Stimulated activated CD8-positive, alpha-beta memory T cell treated with anti-CD3 and anti-CD28 coated beads, Interleukin-2, amount 100 ng/mL, for 1 hour (primary cell): ENCODE measurements at places on chromosomes 11 and 22.

DNA sequence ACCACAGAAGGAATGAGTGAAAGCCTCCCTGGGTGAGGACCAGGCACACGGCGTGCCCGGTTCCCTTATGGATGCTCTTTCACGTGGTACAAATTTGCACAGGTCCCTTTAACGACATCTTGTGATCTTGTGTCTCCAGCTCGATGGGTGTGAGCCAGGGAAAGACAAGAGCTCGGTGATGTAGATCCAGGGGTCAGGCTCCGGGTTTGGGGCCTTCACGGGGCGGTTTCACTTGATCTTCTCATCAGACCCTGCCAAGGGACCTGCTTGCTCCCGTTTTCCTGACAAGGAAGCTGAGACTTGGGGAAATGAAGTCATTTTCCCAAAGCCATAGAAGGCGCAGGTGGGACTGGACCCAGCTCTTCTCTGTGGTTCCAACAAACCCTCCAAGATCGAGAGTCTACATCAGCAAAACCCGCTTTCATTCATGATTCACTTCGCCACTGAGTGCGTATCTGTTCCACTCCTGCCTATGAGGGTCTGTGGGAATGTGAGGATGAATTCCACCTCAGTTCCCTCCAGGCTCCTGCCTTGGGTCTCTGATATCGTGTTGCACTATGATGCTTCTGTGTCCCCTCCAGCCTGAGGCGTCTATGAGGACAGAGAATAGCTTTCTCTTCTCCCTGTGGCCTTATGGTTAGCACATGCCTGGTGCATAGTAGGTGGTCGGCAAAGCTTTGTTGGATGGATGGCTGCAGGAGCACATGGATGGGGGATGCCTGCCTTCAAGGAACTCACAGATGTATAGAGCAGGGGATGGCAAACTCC lies 45.0 kb upstream of the ANO1 start:
- DNase-seq = no peak

DNA sequence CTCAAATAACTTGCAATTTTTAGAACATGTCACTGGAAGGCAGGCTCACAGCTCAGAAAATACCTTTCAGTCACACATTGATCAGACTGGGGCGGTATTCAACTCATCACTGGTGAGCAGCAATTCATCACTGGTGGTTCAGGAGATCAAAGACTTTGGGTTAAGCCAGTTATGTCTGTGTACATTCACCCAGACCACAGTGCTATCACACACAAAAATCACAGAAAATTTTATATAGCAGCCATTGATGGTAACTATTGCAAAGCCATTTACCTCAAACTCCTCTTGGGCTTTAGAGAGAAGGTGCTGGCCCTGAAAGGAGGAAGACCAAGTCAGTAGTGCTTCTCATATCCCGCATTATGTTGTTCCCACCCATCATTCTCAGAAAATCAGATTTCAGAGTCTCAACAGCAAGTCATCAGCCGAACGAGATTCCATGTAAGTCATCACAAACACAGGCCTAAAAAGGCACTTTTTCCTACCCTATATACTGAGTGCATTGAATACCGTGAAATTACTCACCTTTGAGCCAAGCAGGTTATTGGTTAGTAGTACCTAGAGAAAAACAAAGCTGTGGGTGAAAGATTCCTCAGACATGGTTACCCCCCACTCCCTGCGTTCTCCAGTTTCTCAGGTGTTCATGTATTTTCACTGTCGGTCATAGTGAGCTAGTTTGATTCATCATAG lies 14.0 kb upstream of the WDR74 start:
- DNase-seq = no peak

DNA sequence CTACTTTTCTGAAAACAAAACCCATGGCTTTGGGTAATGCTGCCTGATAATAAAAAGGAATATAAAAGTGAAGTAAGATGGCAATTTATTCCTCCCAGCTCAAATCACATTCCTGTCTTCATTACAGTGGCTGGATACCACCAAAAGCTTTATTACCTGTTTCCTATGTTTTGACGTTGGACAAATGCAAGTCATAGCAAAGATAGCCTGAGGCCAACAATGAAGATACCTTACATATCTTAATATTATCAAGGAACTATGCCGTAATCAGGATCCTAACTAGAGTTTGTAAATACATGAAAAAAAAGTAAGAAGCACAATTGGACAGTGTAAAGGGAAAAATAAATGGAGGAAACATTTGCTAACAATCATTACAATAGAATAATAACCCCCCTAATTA lies 202.4 kb downstream of the SOX6 start:
- DNase-seq = no peak

DNA sequence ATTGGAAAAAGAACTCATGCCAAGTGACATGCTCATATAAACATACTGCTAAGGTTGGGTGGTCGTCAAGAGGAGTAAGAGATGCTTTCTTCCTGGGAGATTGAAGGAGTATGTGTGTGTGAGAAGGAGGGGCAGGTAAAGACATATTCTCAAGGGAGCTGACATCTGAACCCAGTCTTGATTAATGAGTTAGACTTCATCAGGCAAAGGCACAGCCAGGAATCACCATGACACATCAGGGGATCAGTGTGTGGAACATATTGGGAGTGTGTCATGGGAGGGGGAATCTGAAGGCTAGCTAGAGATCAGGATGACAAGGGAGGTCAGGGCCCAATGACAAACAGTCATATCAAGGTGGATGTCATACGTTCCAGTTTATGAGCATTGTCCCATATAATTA lies 14.9 kb downstream of the CNTF start:
- no peak for DNase-seq

- no peak for DNase-seq
These were observed 219.1 kb upstream of the ARHGAP42 start for GRCh38 chr11:100467821-100468508.

- no peak for DNase-seq
These were observed 40.3 kb downstream of the SIK2 start for GRCh38 chr11:111642542-111642941.

DNA sequence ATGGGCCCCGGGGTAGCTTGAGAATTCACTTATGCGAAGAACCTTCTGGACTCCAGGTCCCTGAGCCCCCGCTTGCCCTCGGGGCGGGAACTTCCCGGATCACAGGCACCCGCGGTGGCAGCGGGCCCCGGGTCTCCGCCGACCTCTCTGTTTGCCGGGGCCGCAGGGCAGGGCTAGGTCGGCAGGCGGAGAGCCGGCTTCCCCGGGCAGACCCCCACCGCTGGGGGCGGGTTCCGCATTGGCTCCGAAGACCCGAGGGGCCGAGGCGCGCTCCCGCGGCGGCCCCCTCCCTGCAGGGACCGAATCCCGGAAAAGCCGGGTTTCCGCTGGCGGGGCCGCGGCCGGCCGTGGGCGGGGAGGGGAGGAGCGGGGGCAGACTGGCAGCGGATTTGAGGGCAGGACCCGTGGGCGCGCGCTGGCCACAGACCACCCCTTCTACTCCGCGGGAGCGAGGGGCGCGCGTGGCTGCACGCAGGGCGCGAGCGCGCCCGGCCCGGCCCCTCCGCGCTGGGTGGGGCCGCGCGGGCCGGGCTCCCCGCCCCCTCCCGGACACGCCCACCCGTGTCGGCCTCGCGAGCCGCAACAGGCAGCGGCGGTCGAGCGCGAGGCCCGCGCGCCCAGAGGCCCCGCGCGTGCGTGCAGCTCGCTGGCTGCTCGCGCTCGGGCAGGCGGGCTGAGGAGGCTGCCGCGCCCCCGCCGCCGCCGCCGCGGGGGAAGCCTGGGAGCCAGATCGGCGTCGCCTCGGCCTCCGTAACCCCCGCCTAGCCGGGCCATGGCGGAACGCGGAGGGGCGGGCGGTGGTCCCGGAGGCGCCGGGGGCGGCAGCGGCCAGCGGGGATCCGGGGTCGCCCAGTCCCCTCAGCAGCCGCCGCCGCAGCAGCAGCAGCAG lies at the start of gene PACS1:
Gene PACS1, plus strand, starts transcription at position 558 of the 889 bp plus-strand sequence. Its CDS starts 215 bp downstream, at position 773.
- peak; percentile 59 for DNase-seq

DNA sequence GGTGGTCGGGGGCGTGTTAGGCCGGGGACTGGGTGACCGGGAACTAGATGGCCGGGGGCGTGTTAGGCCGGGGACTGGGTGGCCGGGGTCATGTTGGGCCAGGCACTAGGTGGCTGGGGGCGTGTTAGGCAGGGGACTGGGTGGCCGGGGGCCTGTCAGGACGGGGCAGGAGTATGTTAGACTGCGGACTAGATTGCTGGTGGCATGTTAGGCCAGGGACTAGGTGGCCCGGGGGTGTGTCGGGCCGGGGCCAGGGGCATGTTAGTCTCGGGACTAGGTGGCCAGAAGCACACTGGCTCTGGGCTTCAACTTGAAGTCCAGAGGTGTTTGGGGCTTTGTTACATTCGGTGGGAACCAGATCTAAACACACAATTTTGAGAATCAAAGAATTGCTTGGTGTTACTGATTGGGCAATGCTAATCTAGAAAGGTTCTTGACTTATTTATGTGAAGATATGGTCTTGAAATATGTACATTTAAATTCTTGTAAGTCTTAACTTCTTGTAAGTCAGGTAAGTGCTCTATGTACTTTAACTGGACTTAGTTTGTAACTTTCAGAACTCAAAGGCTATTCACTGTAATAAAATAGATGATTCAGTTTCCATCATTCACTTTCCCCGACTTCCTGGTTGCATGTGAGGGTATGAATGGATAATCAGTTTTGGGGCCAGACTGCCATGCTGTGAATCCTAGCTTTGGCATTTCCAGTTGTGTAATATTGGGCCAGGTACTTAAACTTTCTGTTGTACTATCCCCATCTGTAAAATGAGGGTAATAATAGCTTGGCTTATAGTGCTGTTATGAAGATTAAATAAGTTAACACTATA lies 1.1 kb downstream of the EXT2 start:
- DNase-seq = no peak

- DNase-seq = no peak
These were observed 48.7 kb upstream of the ZBED5 start for GRCh38 chr11:10906521-10906920.

DNA sequence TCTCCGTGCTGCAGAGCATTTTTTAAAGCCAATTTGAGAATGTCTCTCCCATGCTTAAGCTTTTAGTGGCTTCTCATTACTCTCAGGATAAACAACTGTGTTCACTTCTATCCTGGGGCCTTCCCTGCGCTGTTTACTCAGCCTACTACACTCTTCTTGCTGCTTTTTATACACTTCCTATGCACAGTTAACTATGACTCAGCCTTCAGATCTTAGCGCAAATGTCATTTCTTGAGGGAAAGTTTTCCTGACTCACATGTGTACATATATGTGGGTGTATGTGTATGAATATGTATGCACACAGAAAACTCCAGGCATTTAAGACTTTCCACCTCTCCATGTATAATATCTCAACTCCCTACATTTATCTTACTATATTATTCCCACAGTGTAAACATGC lies 9.8 kb downstream of the THAP12 start:
- DNase-seq = no peak

DNA sequence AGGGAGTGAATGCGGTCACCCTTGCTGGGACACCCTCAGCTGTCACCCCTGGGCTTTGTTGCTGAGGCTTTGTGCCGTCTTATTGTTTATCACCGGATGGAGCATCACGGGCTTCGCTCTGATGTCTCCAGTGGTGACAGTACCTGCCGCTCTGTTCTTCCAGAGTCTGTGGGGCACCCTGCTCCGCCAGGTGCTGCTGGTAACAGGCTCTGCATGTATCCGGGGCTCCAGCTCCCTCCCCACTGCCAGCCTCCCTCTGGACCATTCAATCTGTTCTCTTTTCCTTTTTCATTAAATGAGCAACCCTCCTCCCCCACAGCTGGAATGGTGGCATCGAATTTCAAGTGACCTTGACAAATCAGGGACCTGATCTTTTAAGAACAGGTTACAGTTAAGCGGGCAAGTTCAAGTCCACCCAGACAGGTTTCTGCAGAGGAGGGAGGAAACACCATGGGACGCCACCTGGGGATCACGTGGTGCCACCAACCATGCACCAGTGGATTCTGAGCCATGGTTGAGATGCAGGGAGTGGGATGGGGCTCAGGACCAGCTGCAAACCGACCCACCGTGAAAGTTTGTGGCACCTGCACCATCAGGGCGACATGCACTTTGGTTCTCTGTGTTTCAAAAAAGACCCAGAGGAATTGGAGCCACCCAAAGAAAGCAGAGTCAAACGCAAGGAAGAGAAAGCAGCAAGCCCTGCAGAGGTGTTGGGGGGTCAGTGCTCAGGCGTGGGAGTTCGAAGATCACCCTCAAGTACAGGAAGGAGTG lies 89.3 kb downstream of the BCR start:
- no peak for DNase-seq

DNA sequence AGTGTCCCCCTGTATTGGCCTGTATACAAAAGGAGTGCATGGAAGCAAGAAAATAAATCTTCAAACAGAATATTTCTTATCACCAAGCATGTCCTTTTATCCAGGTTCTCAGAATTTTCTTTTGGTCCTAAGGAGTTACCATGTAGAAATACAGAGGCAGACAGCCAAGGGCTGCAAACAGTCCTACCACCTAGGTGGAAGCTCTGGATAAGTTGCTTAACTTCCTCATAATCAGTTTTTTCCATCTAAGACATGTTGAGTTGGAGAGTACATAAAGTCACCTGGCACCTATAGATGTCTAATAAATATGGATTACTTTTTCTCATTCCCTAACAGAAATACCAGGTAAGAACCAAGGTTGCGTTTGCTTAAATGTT lies 57.0 kb upstream of the BLID start:
- DNase-seq = no peak

DNA sequence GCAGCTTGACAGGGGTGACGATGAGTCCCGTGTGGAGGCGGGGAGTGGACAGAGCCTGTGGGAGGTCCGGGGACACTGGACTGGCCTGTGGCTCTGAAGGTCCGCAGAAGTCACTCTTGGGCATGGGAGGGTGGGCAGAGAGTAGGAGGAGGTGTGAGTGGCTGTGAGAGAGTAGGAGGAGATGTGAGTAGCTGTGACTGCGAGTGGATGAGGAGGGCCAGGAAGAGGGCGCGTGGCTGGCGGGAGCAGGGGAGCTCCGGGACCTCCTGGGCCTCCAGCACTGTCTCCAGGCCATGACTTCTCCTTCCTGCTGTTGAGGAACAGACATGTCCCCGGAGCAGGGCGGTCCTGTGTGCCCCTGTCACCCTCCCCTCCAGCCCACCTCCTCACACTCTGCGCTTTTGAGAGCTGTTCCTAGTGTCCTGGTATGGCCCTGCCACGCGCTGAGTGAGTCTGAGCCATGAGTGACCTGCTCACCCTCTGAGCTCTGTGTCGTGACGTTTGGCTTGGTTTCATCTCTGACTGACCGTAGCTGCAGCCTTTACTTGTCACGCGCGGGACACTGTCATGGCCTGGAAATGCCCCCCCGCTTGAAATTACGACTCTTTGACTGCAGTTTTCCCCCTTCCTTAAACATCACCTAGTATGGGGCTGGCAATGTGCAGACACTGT lies 391.5 kb downstream of the TBC1D22A start:
- no peak for DNase-seq

DNA sequence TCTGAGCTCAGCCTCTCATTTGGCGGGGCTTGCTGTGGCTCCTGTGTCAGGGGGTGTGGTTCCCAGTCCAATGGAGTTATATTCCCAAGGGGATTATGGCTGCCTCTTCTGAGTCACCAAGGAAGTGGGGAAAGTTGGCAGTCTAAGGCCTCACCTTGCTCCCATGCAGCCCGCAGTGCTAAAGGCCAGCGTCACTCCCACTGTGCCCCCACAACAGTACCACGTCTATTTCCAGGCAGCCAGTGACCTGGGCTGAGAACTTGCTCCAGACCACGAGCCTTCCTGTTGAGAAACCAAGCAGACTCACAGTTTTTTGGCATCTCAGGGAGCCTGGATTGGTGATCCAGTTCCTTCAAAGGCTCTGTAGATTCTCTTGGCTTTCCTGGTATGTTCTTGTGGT lies 45.6 kb downstream of the OR2AT4 start:
- DNase-seq = no peak

- DNase-seq = no peak
These were observed 4.4 kb downstream of the NAALADL1 start for GRCh38 chr11:65053827-65054508.
